T-helper 1 cell (primary cell): ENCODE measurements at places on chromosomes 7 and 10.

- DNase-seq, result no peak
Observed at GRCh38 chr10:122252805-122253204, 18.3 kb upstream of the BTBD16 start.

DNA sequence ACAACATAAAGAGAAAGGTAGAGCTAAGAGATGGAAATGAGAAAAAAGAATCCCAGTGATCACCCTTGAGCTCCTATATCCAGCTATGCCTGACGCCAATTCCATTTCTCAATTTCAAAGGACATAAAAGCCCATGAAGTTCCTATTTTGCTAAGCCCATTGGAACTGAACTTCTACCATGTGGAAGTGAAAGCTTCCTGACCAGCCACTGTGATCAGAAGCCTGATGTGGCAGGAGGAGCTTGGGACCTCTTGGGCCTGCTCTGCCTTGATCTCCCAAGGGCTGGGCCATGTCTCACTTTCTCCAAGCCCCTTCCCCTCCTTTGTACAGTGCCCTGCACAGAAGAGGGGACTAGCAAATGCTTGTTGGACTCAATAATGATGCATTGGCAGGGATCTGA, 52.7 kb downstream of the PRLHR start:
- DNase-seq, result no peak

- no peak for DNase-seq
Observed at GRCh38 chr10:51377070-51377931, 303.0 kb downstream of the PRKG1 start.

GRCh38 chr7:130275826-130276297, 9.2 kb downstream of the CPA2 start:
- no peak for DNase-seq

DNA sequence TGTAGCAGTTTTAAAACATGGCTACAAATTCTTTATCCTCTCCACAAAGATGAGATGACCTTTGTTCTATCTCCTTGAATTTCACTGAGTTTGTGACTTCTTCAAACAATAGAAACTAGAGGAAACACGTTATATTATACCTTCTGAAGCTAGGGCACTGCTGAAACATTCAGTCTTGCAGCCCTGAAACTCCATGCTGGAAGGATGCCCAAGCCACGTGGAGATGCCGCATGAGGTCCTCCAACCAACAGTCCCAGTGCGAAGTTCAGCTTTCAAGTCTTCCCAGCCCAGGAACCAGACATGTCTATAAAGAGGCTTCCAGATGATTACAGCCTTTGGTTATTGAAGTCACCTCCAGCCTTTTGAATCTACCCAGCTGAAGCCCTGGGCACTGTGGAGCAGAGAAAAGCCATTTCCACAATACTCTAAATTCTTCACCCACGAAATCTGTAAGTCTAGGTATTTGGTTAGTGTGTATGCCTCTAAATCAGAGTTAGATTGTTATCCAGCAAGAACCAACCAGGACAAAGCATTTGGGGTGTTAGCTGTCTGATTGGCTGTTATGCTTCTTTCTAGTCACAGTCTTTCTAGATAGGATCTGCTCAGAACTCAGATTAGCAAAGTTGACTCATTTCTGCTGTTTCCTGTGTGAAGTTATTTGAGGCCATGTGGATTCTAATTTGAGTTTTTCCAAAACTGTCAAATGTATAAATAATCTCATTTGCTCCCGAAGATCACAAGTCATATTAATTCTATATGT, 186.5 kb upstream of the TMEM72 start:
- DNase-seq, result no peak

DNA sequence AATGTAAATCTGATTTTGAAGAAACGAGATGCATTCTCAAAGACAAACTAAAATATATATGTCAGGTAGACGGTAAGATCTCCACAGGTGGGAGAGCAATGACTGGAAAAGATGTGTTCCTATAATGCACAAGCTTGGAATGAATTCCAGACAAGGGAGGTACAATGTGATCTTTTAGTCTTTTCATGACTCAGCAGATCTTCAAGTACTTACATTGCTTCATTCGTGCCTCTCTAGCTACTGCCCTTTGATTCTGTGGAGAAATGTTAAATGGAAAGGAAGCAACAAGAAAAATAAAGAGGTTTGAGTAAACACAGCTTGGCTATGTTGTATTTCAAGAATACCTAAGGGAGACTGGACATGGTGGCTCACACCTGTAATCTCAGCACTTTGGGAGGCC, 106.6 kb downstream of the GAD2 start:
- no peak for DNase-seq

- DNase-seq, result no peak
Observed at GRCh38 chr10:48257407-48257961, 17.0 kb downstream of the FRMPD2 start.

- DNase-seq, result no peak
Observed at GRCh38 chr10:75024971-75025523, 86.4 kb upstream of the SAMD8 start.

GRCh38 chr7:10325395-10325794, 648.3 kb upstream of the PHF14 start:
- no peak for DNase-seq

- no peak for DNase-seq
Observed at GRCh38 chr7:104895522-104896236, 118.3 kb upstream of the KMT2E start.

- DNase-seq, result no peak
Observed at GRCh38 chr7:2105280-2105679, 127.5 kb downstream of the MAD1L1 start.

DNA sequence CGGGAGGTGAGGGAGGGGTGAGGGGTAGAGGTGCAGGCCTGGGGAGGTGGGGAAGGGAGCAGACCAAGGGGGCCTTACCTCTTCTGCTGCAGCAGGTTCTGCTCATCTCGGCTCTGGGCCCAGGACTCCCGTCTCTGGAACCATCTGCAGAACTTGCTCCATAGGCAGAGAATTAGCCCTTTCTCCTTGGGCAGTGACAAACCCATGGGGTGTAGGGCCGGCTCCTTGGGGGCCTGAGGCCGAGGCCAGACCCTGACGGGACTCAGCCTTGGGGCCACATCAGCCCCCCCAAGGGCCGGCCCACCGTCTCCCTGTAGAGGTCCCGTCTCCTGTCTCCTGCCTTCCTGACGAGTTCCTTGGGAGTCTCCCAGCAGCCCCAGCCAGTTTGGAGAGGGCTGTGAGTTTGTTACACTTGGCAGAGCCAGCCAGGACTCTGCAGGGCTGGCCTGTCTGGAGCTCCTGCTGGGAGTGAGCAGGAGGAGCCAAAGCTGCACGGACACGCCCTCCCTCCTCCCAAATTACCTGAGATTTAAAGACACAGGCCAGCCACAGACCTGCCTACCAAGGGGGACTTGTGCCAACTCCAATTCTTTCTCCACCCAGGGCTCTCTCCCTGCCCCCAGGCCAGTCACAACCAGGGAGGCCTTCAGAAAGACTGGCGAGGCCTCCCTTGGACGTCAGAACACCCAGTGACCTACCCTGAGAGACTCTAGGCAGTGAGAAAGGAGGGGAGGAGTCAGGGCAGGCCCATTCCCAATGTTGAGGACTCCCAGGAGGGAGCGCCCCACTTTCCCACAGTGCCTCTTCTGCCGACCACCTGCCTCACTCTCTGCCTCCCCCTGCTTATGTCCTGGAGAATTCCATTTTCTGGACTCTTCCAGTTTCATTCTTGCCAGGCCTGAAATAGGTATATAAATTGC, at the start of gene TRPV6:
TSS of gene TRPV6 (minus strand) at position 435 of the 920 bp plus-strand sequence.
- no peak for DNase-seq

- no peak for DNase-seq
Observed at GRCh38 chr10:12349629-12350166, 351 bp downstream of the CAMK1D start.

DNA sequence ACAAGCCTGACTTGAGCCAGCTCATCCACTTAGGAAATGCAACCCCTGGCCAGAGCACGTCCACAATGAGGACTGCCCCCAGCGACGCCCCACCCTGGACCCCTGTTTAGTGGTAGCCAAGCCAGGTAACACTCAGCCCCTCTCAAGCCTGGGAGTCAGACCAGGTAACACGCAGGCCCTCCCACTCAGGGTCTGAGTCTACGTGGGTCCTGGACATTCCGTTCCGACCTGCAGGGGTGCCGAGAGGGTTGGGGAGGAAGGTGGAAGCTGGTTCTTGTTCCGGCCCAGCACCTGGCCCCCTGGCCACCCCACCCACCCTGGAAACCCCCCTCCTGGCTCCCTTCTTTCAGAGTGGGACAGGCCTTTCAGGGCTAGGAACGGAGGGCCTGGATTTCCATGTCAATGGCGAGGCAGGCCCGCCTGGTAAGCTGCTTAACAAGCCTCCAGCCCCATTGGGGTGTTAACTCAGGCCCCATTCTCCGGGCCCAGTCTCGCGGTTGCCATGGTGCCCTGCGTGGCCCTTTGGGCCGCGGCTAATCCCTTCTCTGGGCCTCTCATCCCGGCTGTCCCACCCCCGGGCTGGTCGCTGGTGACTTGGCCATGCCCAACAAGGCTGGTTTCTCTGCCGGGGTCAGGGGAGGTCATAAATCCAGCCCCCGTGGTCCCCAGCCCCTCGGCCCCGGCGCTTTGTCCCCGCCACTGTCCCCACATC, 19.7 kb upstream of the LFNG start:
- DNase-seq, result no peak
